8988T (cell line): ENCODE measurements at places on chromosomes 16 and 17.

DNA sequence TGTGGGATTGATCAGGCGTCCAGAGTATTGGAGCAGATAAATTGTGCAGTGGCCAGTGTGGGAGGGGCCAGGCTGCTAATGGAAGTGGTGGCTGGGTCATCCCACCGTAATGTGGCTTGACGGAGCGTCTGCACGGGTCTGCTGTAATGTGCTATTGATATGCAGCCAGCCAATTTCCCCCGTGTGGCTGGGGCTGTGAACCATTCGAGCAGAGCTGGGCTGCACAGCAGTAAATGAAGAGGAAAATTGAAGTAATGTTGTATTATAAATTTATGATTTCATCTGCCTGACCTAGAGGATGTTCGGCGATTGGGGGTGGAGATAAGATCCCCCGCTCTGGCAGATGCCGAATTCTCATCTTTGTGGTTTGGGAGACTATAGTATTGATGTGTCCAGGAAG, 121.5 kb downstream of the CCDC182 start:
- no peak for DNase-seq

GRCh38 chr17:57625511-57625910, 119.6 kb downstream of the CCDC182 start:
- DNase-seq = no peak

GRCh38 chr16:4795828-4796572, 831 bp downstream of the SMIM22 start:
- DNase-seq = no peak

- no peak for DNase-seq
Observed at GRCh38 chr17:80153004-80153403, 6.1 kb upstream of the EIF4A3 start.

GRCh38 chr17:76273445-76274111, 8.4 kb downstream of the UBALD2 start:
- DNase-seq = no peak

- no peak for DNase-seq
Observed at GRCh38 chr17:50252781-50253180, 21.5 kb upstream of the TMEM92 start.

DNA sequence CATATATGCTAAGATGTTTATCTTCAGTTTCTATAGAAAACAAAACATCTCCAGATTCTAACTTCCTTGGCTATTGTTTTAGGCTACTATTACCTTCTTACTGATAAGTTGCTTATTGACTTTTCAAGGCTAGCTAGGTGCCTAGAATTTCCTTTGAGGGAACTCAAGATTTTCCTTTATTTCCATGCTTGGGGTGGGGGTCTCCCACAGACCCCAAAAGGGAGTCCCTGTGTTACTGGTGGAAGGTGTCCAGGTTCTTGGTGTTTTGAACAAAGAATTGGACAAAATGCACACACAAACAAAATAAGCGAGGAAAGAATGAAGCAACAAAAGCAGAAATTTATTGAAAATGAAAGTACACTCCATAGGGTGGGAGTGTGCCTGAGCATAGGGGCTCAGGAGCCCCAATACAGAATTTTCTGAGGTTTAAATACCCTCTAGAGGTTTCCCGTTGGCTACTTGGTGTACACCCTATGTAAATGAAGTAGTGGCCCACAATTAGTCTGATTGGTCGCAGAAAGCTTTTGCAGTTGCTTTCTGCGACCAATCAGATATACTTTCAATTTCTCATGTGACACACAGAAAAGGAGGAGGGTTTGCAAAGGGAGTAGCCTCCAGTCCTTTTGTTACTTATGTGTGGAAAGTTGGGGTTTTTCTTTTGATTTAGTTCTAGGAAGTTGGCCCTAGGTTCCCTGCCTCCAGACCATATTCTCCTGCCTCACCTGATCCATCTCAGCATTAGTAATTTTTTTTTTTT, 67.5 kb downstream of the MARF1 start:
- DNase-seq = no peak

GRCh38 chr16:52090080-52090479, 456.9 kb downstream of the TOX3 start:
- DNase-seq = no peak

- no peak for DNase-seq
Observed at GRCh38 chr16:84829168-84829965, 9.6 kb downstream of the CRISPLD2 start.

DNA sequence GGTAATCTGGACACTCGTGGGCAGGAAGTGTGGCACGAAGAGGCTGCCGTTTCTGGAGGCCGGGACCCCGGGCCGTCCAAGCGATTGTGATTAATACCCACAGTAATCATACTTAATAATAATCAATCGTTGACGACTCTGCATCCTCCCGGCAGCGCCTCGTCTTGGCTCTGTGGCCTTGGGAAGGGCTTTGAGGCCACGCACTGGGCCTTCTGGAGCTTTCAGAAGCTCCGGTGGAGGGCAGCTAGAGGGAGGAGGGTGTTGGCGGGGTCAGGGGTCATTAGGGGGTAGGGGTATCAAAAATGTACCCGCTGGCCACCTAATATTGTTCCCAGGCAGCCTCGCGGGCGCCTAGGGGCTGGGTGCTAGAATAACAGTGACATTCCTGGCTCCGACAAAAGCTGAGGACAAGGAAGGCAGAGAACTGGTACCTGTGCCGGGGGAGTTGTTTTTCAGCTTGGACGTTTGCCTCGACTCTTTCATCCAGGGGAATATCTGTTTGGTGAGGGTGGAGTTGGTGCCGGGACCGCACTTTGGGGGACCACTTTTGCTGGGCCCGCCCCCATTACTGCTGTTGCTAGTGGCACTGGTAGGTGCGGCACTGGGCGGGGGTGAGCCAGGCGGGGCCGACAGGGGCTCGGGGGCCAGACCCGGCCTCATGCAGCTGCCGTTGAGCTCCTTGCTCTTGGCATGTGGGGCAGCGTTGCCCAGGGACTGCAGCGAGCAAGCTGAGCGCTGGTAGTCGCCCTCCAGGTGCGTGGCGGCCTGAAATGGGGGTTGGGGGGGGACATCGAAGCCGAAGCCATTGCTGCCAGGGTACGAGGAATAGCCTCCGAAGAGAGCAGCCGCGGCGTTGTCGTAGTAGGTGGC, 6.9 kb upstream of the HOXB2 start:
- DNase-seq = no peak

GRCh38 chr17:55386796-55387332, 34.8 kb downstream of the MMD start:
- no peak for DNase-seq

DNA sequence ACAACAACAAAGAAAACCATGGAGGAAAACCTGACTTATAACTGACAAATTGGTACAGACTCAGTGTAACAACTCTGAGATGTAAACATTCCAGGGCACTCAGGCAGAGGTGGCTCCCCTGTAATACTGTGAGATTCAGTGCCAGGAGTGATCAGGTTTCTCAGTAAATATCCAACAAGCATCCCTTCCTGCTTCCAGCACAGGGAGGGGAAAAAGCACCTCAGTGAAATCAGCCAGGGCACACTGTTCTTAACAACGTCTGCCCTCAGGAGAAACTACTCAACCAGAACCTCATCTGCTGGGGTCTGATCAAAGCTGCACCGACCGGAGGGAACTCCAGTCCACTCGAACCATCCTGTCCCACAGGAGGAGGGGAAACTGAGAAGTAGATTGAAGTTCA, 52.3 kb downstream of the AMFR start:
- no peak for DNase-seq

DNA sequence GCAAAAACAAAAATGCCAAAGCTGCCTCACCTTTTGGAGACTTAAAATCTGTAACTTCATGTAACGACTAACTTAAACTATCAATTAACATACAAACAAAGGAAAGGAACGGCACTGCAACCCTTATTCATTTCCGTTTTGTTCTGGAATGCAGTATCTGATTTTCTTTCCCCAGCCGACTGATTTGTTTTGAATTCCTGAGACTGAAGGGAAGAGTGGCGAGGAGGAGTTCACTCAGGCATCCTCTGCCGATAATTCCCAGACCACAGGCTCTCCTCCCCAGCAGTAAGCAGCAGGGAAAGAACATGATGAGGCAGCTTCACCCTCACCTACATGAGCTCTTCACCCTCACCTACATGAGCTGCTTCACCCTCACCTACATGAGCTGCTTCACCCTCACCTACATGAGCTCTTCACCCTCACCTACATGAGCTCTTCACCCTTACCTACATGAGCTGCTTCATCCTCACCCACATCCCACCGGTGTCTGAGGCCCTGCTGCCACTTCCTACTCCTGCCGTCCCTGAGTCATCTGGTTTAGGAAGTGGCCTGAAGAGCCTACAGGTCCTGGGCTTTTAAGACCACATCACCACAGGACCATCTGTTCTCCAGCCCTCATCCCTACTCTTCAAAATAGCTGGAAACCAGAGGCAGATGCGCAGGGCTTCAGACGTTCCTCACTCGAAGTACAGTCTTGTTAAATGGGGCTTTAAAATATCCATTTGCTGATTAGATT, 168.0 kb upstream of the RPH3AL start:
- no peak for DNase-seq

GRCh38 chr16:17230932-17231581, 239.7 kb downstream of the XYLT1 start:
- DNase-seq = no peak

GRCh38 chr17:41505007-41505808, at the start of gene KRT13:
TSS of gene KRT13 (minus strand) at chr17:41505612. CDS start at chr17:41505550, 62 bp downstream.
- DNase-seq = no peak

GRCh38 chr17:10036511-10037061, 131.5 kb upstream of the RCVRN start:
- no peak for DNase-seq

- no peak for DNase-seq
Observed at GRCh38 chr16:50814541-50814940, 72.7 kb downstream of the CYLD start.

- peak; percentile 18 for DNase-seq
Observed at GRCh38 chr16:50306287-50306686, 39.9 kb downstream of the ADCY7 start.

GRCh38 chr16:30996985-30997724, 12.1 kb downstream of the HSD3B7 start:
- DNase-seq = peak; percentile 82

- DNase-seq = peak; percentile 5
Observed at GRCh38 chr17:50797135-50797810, 30.0 kb upstream of the ANKRD40CL start.

DNA sequence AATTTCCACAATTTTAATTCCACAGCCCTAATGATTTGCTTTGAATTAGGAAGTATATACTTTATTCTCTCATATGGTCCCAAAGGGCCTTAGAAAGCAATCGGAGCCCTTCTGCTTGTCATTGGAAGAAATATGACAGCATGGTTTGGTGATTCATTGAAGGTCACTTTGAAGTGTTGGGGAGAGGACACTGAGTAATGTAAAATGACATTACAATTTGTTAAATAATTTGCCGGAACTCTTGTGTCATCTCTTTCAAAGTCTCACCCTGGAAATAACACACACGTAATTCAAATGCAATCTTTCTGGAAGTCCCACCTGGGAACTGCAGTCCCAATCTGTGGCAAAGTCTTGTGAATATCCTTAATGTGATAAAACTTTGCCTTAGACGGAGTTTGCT, 59.8 kb downstream of the BMERB1 start:
- no peak for DNase-seq

GRCh38 chr17:66675991-66676371, 158.9 kb upstream of the CACNG5 start:
- no peak for DNase-seq

- no peak for DNase-seq
Observed at GRCh38 chr16:6018848-6019489, 921.4 kb upstream of the EEF2KMT start.

GRCh38 chr17:73731733-73732132, 87.5 kb upstream of the SDK2 start:
- no peak for DNase-seq

DNA sequence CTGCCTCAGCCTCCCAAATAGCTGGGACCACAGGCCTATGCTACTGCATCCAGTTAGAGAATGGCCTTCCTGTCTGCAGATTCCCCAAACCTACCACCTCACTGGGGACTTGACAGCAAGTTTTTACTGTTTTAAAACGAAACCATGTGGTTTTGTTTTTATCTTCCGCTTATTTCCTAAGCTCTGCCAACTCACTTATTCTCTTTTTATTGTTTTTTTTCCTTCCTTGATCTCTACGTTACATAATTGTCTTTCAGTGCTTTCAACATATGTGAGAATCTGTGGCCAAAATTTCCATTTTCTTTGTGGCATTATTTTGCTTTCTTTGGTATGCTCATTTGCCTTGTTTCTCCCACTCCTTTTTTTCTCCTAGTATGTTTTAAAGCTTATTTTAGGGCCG, 14.6 kb upstream of the SLC38A7 start:
- no peak for DNase-seq

DNA sequence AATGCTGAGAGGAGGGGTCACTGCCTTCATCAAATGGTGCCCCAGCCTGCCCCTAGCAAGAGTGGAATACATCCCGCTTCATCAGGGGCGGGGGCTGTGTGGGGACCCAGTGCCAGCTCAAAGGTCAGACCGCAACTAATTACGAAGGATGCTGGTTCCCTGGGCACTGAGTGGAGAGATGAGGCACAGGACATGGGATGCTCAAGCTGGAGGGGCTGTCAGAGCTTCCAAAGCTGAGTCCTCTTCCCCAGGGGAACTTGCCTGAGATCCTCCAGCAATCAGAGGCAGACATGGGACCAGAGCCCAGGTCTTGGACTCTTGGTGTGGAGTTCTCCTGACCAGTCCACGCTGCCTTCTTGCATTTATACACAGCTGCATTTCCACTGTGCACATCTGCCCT, 18.9 kb downstream of the UNC45B start:
- no peak for DNase-seq

GRCh38 chr17:69945698-69946185, 129.3 kb upstream of the KCNJ16 start:
- no peak for DNase-seq

DNA sequence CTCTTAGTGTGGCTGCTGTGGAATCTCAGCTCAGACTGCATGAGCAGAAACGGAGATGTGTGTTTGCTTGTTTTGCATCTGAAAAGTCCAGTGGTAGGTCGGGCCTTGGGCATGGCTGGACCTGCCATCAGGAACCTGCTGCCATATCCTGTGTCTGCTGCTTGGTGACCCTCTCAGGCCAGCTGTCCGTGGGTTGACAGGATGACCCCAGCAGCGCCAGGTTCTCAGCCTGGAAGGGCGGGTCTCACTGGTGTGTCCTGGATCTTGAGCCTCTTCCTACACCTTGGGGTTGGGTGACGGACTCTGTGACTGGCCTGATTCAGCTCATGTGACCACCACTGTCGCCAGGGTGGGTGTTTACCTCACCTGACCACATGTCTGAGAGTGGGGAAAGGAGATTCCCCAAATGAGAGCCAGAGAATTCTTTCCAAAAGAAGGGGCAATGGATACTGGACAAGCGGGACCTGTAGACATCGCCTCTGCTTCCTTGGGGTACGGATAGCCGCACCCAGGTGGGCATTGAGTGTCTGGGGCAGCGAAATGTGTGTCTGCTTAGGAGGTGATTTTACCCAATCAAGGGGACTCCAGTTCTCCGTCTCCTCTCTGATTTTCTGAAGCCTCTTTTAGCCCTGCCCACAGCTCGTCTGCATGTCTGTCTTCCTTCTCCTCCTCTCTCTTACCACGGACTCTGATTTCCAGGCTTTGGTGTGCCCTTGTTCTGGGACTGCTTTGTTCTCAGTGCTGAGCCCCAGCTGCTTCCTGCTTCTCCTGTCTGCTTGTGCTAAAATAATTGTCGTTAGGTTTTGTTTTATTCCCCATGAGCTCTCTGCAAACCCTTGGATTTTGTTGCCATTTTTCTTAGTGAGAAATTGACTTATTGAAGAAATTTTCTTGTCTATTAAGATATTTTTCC, 399.7 kb downstream of the CPPED1 start:
- no peak for DNase-seq
